T-cell (primary cell): ENCODE measurements at places on chromosomes 7 and 10. TPM values are rescaled to one million over a fixed set of nuclear protein-coding genes. Genes with fewer than 3 reads are reported as not detected.

Gene GPR22
- total RNA-seq = not detected

Gene WNT8B
- not detected for total RNA-seq

Gene ZNF316
- total RNA-seq = 65.3 TPM

Gene KEL
- 0.70 TPM for total RNA-seq

Gene ARHGAP22
- 0.60 TPM for total RNA-seq
